ENCODE measurements at places on chromosomes 16 and 17. TPM values are rescaled to one million over a fixed set of nuclear protein-coding genes. Genes with fewer than 3 reads are reported as not detected.

PRSS33 gene
- not detected for total RNA-seq

BCL6B gene
- total RNA-seq, result not detected

CMIP gene
- 71.5 TPM for total RNA-seq

TP53TG3D gene
- not detected for total RNA-seq

DNA sequence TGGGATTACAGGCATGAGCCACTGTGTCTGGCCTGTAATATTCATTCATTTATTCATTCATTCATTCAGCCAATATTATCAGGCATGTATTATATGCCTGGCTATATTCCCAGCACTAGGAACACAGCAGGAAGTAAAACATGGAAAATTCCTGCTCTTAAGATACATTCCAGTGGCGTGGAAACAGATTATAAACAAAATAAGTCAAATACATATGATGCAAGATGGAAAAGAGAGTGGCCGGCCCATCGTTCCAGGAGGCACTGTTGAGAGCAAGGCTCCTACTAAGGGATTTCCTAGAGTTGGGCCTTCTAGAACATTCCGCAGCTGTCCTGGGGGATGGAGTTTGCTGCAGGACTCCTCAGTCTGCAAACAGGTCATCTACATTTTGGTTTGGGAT is 17.7 kb downstream of the ADCY9 start:
- no peaks in the 10 kb centered on the region for H3K27me3 ChIP-seq
- no peaks in the 10 kb centered on the region for H3K4me1 ChIP-seq
- DNase-seq, result no peak

GRCh38 chr16:8763083-8763482 is 34.4 kb downstream of the TMEM186 start:
- H3K27ac ChIP-seq, result no peak overlapping the region
- no peaks in the 10 kb centered on the region for H3K27me3 ChIP-seq
- no peak for DNase-seq
- no peaks in the 10 kb centered on the region for H3K4me1 ChIP-seq

- H3K4me3 ChIP-seq, result no peak overlapping the region
- DNase-seq, result no peak
- H3K27me3 ChIP-seq, result no peaks in the 10 kb centered on the region
- no peaks in the 10 kb centered on the region for H3K36me3 ChIP-seq
- H3K4me1 ChIP-seq, result no peaks in the 10 kb centered on the region
- H3K27ac ChIP-seq, result no peak overlapping the region
These were observed 39.4 kb downstream of the EFCAB13 start for GRCh38 chr17:47363171-47363570.

GRCh38 chr16:24041834-24042631 is 206.2 kb downstream of the PRKCB start:
- no peak overlapping the region for H3K4me3 ChIP-seq
- H3K4me1 ChIP-seq, result no peaks in the 10 kb centered on the region
- no peak overlapping the region for H3K27ac ChIP-seq
- H3K27me3 ChIP-seq, result no peaks in the 10 kb centered on the region

DNA sequence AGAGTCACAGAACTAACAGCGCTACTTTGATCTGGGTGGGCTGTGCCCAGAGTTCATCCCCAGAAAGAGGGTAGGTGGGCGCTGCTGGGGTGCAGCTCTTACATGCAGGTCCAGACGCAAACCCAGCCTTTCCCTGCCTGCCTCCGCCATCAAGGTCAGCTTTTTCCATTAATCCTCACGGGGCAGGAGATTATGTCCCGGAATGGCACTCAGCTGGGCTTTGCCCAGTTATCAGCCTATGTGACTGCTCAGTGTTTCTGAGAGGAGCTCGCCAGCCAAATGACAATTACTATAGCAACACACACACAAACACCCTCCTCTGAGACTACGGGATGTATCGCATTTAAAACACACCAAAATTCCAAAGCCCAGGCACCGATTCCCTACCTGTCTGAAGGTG is 20.1 kb downstream of the GLYR1 start:
- H3K27ac ChIP-seq, result no peak overlapping the region
- H3K4me3 ChIP-seq, result no peak overlapping the region
- no peak for DNase-seq
- no peaks in the 10 kb centered on the region for H3K4me1 ChIP-seq
- peaks cover 54% of the 10 kb centered on the region for H3K36me3 ChIP-seq

- no peaks in the 10 kb centered on the region for H3K27me3 ChIP-seq
- no peak overlapping the region for H3K27ac ChIP-seq
- no peaks in the 10 kb centered on the region for H3K36me3 ChIP-seq
- H3K4me1 ChIP-seq, result no peaks in the 10 kb centered on the region
- peak; percentile 5 for DNase-seq
These were observed 11.2 kb downstream of the TFAP4 start for GRCh38 chr16:4261557-4262172.

DNA sequence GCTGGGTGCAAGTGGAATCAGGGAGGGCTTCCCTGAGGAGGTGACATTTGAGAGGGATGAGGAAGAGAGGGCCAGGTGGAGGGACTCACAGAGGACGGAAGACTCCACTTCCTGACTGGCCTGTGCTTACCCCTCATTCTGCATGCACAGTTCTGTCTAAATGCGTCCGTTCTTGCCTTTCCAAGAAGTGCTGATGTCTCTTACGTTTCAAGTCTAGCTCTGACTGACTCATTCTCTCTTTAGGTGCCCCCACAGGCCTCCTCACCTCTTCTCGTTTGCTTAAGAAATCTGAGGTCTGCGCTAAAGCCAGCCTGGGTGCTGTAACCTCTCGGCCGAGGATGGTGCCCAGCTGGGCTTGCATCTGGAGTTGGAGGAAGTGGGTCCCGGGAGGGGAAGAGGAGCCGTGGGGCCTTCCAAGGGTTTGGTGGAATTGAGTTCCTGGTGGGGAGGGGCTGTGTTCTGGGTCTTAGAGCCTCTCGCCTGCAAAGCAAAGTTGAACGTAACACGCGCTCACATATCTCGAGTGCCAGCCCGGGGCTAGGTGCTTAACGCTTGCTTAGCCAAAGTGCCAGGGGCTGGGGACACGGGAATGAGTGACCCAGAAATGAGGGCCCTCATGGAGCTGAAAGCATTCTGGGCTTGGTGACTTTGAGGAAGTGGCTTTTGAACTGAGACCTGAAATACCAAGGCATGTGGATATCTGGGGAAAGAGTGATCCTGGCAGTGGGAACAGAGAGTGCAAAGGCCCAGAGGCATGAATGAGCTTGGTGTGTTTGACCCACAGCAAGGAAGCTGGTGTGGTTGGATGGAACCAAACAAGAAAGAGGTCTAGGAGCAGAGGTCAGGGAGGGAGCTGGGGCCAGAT is 4.8 kb downstream of the IL4R start:
- no peak for DNase-seq
- H3K27ac ChIP-seq, result no peak overlapping the region
- no peaks in the 10 kb centered on the region for H3K27me3 ChIP-seq
- no peaks in the 10 kb centered on the region for H3K36me3 ChIP-seq

DNA sequence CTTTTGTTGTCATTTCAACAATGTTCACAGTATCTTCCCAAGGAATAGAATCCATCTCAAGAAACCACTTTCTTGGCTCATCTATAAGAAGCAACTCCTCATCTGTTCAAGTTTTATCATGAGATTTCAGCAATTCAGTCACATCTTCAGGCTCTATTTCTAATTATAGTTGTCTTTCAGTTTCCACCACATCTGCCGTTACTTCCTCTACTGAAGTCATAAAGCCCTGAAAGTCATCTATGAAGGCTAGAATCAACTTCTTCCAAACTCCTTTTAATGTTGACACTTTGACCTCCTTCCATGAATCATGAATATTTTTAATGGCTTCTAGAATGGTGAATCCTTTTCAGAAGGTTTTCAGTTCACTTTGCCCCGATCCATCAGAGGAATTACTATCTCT is 102.1 kb downstream of the CDH13 start:
- DNase-seq, result no peak
- H3K27ac ChIP-seq, result no peak overlapping the region
- H3K36me3 ChIP-seq, result peaks cover 2% of the 10 kb centered on the region
- H3K4me3 ChIP-seq, result no peak overlapping the region
- H3K4me1 ChIP-seq, result no peaks in the 10 kb centered on the region
